ENCODE measurements at places on chromosomes 5 and 9. TPM values are rescaled to one million over a fixed set of nuclear protein-coding genes. Genes with fewer than 3 reads are reported as not detected.

DNA sequence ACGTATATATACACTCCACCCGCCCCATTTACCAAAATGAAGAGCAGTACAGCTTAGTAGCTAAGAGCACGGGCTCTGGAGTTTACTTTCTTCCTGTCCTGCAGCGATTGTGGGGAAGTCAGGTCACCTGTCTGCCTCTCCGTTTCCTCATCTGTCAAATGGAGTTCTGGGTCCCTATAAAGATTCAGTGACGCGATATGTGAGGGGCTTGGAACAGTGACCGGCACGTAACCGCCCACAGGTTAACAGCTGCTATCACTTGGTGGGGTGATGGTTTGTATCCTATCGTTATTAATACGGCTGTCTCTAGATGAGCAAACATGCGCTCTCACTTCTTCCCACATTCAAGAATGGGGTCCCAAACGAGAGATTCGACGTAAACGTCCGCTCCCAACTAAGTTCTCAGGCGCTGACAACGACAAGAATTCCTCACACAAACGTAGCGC, 426 bp downstream of the FAM114A2 start:
- H3K4me1 ChIP-seq = peaks cover 34% of the 10 kb centered on the region
- no peaks in the 10 kb centered on the region for H3K27me3 ChIP-seq
- peaks cover 3% of the 10 kb centered on the region for H3K36me3 ChIP-seq
- H3K27ac ChIP-seq = peak overlapping the region; percentile 87

DNA sequence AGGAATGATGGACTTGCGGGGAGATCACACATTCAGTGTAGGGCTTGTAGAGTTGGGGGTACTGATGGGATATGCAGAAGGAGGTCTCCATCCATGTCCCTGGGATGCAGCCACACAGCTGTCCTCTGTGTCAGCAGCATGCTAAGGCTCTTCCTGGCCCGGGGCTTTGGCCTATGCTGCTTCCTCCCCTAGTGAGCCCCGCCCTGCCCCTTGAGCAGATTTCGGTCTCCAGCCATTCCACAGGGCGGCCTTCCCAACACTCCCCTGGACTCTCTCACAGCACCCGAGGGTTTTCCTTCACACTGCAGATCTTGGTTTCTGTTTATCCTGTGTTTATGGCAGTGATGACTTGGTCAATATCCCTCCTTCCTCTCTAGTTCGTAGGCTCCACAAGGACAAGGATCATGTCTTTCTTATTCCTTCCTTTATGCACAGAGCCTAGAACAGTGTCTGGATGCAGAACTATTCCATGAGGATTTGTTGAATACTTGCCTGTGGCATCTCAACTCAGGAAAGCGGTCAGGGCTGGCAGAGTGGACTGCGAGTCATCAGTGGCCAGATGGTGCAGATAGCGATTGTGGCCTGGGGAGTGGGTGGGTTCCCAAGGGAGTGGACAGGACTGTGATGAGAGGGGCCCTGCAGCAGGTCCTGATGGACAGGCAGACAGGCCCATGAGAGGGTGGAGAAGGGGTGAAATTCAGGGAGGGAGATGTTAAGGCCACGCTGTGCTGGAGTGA, 114.2 kb downstream of the RGS3 start:
- no peak overlapping the region for H3K4me3 ChIP-seq
- peaks cover 63% of the 10 kb centered on the region for H3K4me1 ChIP-seq
- H3K27me3 ChIP-seq = no peaks in the 10 kb centered on the region
- no peak for DNase-seq
- peak overlapping the region; percentile 79 for H3K27ac ChIP-seq
- H3K36me3 ChIP-seq = no peaks in the 10 kb centered on the region

The CKMT2 gene
- 3.0 TPM for total RNA-seq

DNA sequence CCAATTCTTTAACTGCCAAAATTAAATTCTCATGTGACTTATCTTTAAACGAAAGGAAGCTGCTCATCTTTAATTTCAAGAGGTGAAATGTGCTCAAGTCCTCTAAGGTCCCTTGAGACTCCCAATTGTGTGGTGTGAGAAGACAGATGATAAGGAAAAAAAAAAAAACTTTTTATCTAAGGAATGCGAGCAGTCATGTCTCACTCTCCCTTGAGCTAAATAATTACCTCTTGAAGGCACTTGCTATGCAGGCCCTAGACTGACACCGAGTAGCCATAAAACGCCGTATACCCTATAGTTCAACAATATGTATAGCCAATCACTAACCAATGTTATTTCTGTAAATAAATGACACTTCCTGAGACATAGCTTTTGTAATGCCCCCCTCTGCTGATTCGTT, 1.5 kb upstream of the DTWD2 start:
- H3K27me3 ChIP-seq = no peaks in the 10 kb centered on the region
- H3K36me3 ChIP-seq = no peaks in the 10 kb centered on the region
- DNase-seq = no peak
- H3K4me3 ChIP-seq = no peak overlapping the region

- no peak overlapping the region for H3K4me3 ChIP-seq
- no peaks in the 10 kb centered on the region for H3K27me3 ChIP-seq
- H3K4me1 ChIP-seq = no peaks in the 10 kb centered on the region
Measured at GRCh38 chr9:112084907-112085306, 90.2 kb downstream of the SUSD1 start.

DNA sequence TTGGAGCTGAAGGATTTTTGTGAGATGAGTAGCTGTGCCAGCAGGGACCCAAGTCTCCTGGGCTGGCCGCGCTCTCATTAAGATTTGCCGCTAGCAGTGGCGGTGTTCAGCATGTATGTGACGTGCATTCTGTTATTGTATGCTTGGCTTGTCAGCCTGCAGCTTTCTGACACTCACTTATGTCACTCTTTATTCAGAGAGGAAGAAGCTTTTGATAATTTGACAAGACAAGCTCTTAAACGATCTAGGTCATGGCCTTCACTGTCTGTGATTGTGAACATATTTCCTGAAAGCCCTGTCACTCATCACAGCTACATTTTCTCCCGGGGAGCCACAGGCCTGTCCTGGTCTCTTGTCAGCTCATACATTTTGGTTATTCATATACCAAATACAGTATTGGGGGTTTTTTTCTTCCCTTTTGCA, 98.2 kb upstream of the GRHPR start:
- H3K4me3 ChIP-seq = no peak overlapping the region
- no peak overlapping the region for H3K27ac ChIP-seq
- no peaks in the 10 kb centered on the region for H3K27me3 ChIP-seq
- H3K36me3 ChIP-seq = no peaks in the 10 kb centered on the region
- no peak for DNase-seq

GRCh38 chr5:150641006-150641570, 628 bp downstream of the SYNPO start:
- peak overlapping the region; percentile 86 for H3K27ac ChIP-seq
- no peaks in the 10 kb centered on the region for H3K36me3 ChIP-seq
- peak overlapping the region; percentile 46 for H3K4me3 ChIP-seq
- DNase-seq = no peak

The PTGES gene
- total RNA-seq = 2.1 TPM

The MLANA gene
- not detected for total RNA-seq
